Occipital lobe (tissue), 3 donors: ENCODE measurements at places on chromosomes 5 and 9. TPM values are rescaled to one million over a fixed set of nuclear protein-coding genes. Genes with fewer than 3 reads are reported as not detected.

GRCh38 chr9:92392690-92393089 lies 11.7 kb downstream of the OGN start:
- DNase-seq = no peak

DNA sequence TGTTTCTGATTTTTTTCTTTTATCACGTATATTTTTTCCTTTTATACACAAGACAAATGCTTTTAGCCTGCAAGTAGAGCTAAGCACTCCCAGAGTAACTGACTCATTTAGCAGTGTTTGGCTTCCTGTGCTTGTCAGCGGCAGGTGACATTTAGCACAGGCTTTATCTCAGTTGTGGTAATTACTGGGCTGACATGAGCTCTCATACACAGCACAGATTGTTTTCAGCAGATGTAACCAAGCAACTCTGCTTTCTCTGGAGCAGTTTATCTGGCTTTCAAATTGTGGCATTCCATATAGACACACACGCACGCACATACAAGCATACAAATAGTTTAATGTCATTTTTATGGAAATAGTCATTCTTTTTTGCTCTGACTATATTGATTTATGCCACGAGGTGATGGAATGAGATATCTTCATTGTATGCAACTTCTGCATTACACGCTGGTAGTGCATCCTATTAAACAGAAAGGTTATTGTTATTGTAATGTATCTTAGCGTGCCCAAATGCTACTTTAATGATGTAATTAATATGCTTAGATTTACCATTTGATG lies 379.0 kb upstream of the GRAMD2B start:
- no peak for DNase-seq

DNA sequence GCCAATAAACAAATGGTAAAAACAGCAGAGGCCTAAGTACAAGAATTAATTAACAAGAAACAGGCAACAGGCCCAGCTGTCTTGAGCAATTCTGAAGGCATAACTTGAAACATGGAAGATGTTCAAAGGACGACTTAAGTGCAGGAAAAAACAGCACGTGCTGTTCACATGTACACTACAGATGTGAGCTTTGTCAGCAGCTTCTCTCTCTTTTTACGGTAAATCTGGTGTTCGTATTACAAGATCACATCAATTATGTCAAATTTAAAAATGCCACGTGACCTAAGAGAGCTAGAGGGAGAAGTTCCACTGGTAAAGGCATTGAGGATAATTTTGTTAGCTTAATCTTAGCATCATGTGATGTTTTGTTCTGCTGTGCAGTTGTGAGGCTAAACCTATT lies 281.1 kb downstream of the PSAT1 start:
- DNase-seq = no peak

GRCh38 chr9:119789987-119790386 lies 420.8 kb upstream of the BRINP1 start:
- no peak for DNase-seq

- DNase-seq = no peak
Observed at GRCh38 chr9:114274217-114274616, 48.7 kb upstream of the ORM1 start.

- no peak for DNase-seq
Observed at GRCh38 chr9:31119890-31120454, 1264.5 kb upstream of the ACO1 start.

DNA sequence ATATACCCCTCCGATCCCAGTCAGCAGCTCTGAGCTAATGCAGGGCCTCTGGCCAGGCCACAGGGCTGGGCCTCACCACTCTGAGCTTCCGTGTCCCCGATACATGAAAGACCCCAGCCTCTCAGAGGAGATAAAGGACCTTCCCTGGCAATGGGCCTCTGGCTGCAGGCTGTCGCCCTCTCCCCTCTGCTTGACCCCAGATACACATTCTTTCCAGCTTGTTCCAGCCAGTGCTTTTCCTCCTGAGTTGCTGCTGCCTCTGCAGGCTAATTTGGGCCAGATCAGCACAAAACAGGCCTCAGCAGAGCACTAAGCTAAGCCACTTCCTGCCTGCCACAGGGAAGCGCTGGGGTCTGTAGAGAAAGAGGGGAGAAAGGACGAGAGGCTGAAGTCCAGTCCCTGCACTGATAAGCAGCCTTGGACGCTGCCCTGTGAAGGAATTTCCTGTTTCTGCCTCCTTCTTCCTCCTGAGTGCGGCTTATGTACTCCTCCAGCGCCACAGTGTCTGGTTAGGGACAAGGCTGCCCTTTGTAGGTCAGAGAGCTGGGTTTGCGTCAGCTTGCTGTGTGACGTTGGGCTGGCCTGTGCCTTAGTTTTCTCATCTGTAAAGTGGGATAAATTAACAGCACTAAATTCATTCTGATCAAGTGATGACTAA lies 73.0 kb upstream of the IL17B start:
- DNase-seq = no peak

AP3B1 gene
- total RNA-seq = 34.3 TPM

PCDHA3 gene
- total RNA-seq = 21.2 TPM

KIAA1958 gene
- 8.6 TPM for total RNA-seq

IL9 gene
- not detected for total RNA-seq
